ENCODE measurements at places on chromosomes 12 and 14. TPM values are rescaled to one million over a fixed set of nuclear protein-coding genes. Genes with fewer than 3 reads are reported as not detected.

GRCh38 chr14:105425823-105426247, 6.2 kb downstream of the MTA1 start:
- DNase-seq = no peak

DNA sequence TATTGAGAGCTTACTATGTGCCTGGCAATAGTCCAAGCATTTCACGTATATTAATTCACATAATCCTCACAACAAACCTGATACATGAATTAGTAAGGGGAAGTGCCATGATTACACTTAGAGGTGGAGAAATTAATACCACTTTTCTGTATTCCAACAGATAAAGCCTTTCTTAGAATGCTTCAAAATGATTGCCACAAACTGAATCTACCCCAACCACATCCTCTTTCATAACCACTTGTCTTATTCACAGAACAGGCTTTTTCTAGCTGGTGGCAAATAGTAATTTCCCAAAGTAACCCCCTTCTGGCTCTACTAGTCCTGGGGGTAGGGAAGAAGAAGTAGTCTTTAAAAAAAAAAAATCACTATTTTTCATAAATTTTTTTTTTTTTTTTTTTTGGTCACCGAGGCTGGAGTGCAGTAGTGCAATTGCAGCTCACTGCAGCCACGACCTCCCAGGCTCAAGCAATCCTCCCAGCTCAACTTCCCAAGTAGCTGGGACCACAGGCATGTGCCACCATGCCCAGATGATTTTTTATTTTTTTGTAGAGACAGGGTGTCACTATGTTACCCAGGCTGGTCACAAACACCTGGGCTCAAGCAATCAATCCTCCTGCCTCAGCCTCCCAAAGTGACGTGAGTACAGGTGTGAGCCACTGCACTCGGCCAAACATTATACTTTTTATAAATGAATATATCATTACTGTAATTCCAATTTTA, 59.0 kb upstream of the ARID2 start:
- no peak for DNase-seq

GRCh38 chr12:95796982-95797289, 6.4 kb upstream of the NTN4 start:
- DNase-seq = no peak

GRCh38 chr12:69821032-69821455, 4.0 kb upstream of the MYRFL start:
- no peak for DNase-seq

The MYF6 gene
- polyA plus RNA-seq = 0.48 TPM

DNA sequence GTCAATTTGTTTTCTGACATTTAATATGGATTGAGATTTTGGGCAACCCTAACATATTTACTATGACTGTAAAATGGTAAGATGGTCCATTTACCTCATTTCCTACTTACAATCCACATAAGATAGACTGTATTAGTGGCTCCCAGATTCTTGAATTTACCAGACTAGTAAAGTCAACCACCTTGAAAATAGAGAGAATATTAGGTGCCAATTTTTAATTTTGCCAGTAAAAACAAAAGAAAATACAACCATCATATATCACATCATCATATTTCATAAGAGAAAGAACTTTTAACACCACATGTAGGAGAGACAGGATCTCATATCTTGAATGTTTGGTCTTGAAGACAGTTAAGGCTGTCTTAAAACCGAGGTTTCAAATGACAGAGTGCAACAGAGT, 7.7 kb upstream of the FBLN5 start:
- no peak for DNase-seq

The CATSPERB gene
- 1.4 TPM for polyA plus RNA-seq

The KRT79 gene
- not detected for polyA plus RNA-seq

DNA sequence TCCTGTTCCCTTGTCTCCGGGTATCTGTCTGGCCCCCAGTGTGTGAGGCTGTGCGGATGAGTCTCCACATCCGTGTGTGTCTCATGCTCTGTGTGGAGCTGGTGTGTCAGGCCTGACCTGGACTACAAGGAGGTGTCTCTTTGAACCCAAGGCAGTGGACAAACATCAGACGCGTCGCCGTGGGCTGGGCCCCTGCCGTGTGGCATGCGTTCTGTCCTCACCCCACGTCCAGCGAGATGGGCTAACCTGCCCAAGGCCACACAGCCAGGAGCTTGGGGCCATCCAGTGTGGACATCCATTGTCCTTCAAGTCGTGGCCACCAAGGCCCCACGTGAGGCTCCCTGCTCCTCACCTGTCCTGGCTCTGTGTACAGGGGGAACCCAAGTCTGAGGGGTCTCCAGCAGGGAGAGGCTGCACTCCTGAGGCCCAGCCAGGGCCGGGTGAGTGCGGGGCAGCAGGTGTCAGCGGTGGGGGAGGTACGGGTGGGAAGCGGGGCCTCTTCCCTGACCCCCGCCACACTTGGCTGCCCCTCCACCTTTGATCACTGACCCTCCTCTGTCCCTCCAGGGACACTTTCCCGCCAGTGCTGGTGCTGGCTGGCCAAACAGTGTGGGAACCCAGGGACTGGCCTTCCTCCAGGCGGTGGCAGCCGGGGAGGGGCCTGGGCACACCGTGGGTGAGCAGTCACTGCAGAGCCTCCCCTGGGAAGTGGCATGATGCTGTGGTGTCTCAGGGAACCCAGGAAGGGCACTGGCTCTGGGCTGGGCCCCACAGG, 48.5 kb downstream of the CYP46A1 start:
- DNase-seq = no peak

DNA sequence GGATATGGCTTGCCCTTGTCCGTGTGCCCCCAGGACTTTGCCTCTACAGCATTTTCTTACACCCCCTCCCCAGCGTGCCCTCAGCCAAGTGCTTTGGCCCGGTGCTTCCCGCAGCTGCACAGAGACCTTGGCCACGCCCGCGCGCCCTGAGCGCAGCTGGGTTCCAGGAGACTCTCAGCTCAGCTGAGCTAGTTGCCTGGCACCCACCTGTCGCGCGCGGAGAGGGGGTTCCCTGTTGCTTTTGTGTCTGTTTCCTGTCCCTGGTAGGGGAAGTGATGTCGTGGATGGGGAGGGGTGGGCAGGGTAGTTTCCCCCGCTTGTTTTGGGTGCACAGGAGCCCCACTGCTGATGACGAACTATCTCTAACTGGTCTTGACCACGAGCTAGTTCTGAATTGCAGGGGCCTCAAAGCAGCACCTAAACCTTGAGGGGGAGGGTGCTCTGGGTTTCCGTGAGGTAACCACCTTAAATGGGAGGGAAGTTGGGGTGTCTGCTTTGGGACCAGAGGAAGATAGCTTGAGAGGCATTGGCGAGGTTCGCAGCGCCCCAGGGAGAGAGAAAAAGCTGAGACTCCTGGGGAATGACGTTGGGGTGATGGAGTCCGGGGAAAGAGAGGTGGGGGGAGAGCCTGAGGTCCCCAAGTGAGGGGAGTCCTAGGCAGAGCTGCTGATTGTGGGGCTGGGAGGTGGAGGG, 1.5 kb downstream of the DIO3 start:
- no peak for DNase-seq

GRCh38 chr12:20646239-20646827, 48.8 kb upstream of the SLCO1C1 start:
- no peak for DNase-seq

DNA sequence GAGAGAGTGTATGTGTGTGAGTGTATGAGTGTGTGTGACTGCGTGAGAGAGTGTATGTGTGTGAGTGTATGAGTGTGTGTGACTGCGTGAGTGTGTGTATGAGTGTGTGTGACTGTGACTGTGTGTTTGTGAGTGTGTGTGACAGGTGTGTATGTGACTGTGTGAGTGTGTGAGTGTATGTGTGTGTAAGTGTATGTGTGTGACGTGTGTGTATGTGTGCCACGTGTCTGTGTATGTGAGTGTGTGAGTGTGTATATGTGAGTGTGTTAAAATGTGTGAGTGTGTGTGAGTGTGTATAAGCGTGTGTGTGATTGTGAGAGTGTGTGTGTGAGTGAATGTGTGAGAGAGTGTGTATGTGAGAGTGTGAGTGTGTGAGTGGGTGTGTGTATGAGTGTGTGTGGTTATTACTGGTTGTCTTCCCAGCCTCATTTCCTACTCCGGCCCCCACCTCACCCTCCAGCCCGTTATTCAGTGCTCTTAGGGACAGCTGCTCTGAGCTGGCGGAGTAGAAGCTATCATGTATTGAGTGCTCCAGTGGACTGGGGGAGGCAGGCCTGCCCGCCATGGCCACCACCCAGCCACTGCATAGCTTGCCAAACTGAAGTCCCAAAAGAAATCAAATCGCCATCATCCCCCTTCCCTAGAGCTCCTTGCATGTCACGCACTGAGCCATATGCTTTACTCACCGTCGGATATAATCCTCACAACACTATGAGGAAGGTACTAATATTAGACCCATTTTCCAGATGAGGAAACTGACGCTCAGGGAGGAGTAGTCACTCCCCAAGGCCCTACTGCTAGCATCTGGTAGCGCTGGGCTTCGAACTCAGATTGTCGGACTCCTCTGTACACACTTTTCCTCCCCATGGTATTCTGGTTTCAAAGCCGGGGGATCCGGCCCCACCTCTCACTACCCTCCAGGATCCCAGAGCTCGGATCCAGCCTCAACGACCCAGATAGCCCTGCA, 10.3 kb upstream of the MYL2 start:
- DNase-seq = no peak

DNA sequence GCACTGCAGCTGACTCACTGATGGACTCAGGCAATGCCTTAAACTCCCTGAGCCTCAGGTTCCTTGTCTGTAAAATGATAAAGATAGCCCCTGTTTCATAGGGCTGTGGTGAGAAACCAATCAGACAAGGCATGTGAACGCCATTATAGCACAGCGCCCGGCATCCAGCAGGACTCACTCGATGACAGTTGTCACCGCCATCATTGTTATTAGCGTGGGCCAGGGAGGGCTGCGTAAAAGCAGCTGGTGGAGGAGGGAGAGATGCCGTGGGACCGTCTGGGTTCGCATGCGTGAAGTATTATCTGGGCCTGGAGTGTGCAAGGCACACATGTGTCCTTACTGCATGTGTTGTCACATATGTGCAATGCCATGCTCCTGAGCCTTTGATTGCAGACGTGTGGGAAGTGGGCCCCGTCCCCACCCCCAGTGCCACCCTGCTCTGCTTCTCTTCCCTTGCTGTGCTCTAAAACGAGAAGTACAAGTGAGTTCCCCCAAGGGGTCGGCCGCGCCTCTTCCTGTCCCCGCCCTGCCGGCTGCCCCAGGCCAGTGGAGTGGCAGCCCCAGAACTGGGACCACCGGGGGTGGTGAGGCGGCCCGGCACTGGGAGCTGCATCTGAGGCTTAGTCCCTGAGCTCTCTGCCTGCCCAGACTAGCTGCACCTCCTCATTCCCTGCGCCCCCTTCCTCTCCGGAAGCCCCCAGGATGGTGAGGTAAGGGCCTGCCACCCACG, at the start of gene PTPN6:
TSS of gene PTPN6 (plus strand) at position 546 of the 730 bp plus-strand sequence. CDS start at position 703, 157 bp downstream.
- DNase-seq = no peak

The LRTM2 gene
- polyA plus RNA-seq = not detected

The LMO3 gene
- polyA plus RNA-seq = 12.2 TPM

GRCh38 chr12:12686472-12686871, 9.5 kb downstream of the GPR19 start:
- DNase-seq = no peak

The PLEKHG7 gene
- polyA plus RNA-seq = 0.30 TPM

GRCh38 chr14:62308316-62308715, 546.1 kb downstream of the SNAPC1 start:
- DNase-seq = no peak

- DNase-seq = no peak
Observed at GRCh38 chr12:88644946-88645702, 64.9 kb upstream of the KITLG start.

DNA sequence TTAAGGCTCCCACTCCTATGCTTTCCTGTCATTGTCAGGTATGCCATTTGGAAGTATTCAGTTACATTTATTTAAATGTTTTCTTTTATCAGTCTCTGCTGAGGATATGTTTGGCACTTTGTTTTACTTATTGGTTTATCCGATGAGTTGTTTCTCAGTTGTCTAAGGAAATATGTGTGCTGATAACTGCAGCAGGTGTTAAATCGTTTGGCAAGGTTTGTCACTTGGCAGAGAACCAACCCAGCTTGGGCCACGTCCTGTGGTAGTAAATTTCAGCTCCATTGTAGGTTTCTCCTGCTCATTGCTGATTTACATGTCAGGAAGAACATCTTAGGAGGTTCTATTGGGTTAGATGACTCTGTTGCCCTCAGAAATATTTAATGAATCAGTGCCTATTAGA, 22.0 kb upstream of the MGST1 start:
- DNase-seq = no peak

DNA sequence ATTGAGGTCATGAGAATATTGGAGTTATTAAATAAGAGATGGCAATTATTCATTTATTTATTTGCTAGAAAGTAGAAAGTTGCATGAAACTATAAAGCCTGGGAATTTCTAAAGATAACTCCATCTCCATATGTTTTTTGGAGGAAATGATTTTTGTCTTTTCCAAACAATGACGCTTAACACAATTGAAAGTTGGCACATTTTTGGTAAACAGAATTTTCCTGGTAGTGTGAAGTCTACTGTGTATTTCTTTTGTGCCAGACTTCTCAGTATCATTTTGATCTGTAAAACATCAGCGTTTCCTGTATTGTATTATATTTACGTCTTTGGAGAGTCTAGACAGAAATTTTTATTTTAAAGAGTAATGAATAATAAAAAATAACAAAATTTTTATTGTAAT, 33.7 kb upstream of the PTPRB start:
- no peak for DNase-seq

The CLEC4C gene
- polyA plus RNA-seq = not detected

GRCh38 chr12:40942326-40942725, 245.8 kb upstream of the PDZRN4 start:
- DNase-seq = no peak

The KCNMB4 gene
- 23.6 TPM for polyA plus RNA-seq

The SMCO3 gene
- 0.82 TPM for polyA plus RNA-seq

- no peak for DNase-seq
Observed at GRCh38 chr14:104706733-104707607, 17.1 kb upstream of the ADSS1 start.

The FSCB gene
- polyA plus RNA-seq = not detected

- DNase-seq = no peak
Observed at GRCh38 chr12:71684081-71684480, 1.8 kb upstream of the TMEM19 start.

The GALNT8 gene
- 1.4 TPM for polyA plus RNA-seq

- DNase-seq = no peak
Observed at GRCh38 chr14:33954016-33954598, 3.2 kb upstream of the EGLN3 start.

- DNase-seq = no peak
Observed at GRCh38 chr14:61720294-61720661, 25.0 kb downstream of the HIF1A start.

The KRT77 gene
- not detected for polyA plus RNA-seq

The NRL gene
- 2.3 TPM for polyA plus RNA-seq

The ZDHHC22 gene
- polyA plus RNA-seq = not detected

DNA sequence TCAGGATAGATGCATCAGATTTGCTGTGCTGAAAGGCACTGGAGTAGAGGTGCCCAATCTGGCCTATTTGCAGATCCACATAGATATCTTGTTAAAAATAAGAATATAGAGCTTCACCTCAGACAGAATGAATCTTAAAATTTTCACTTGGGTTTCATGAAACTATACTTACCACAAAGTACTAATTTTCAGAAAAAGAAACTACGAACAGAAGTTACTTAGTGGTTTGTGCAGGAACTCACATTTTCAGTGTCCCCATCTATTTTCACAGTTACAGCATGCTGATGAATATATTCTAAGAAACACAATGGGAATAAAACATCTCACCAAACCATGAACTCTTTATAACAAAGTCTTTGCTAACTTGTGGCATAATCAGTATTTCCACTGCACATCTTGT, 449.4 kb downstream of the RERGL start:
- no peak for DNase-seq

- no peak for DNase-seq
Observed at GRCh38 chr14:34711169-34711568, 3.2 kb downstream of the CFL2 start.

Measured in right lung (tissue), 10 donors.